NCI-H1105 treated with DMSO at 0.1 percent for 48 hours (cell line): ENCODE measurements at places on chromosomes 11 and 22.

GRCh38 chr11:129281471-129282415 lies 89.6 kb upstream of the ARHGAP32 start:
- no peak for DNase-seq

GRCh38 chr11:84061726-84062125 lies 775.6 kb upstream of the CCDC90B start:
- peak; percentile 84 for DNase-seq

GRCh38 chr11:47495011-47495855 lies 46.3 kb upstream of the RAPSN start:
- no peak for DNase-seq

DNA sequence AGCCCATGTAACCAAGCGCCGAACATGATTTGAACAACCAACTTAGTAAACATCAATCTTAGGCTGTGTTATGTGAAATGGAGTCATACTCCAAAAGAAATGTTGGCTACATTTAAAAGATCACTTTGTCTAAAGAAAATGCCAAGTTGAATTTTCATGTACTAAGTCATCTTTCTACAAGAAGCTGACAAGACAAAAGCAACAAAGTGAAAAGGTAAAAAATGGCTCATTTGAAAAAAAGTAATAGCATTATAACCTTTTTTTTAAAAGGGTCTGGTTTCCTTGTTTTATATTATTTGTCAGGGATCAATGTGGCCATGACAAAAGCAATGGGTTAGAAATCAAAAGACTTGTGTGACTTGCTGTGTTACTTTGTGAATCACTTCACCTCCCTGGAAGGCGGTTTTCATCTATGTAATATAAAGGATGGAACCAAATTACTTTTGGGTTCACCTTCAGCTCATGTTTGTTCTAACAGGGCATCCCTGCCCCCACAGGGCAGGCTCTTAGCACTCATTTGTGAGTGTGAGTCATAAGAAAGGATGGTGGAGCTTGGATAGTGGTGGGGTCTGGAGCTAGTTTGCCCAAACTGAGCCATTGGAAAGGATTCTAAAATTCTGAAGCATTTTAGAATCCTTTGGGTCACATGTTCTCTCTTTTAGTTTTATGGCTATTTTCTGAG lies 131.9 kb upstream of the MTMR2 start:
- DNase-seq = no peak

GRCh38 chr11:61572913-61573312 lies 8.0 kb downstream of the SYT7 start:
- DNase-seq = no peak

DNA sequence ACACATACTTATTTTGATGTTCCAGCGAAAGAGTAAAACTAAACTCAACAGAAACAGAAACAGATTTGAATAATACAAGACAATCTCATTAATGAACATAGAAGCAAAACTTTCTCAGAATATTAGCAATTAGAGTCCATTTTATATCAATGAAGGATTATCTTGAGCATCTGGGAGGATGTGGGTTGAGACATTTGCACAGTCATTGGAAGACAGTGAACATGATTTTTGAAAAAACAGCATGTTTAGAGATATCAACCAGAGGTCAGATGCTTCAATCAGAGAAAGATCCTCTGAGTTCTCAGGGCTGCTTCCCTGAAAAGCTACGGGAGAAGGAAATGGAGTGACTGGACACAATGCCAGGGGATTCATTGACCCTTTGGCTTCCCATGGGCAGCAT lies 35.9 kb upstream of the VPREB1 start:
- no peak for DNase-seq

- DNase-seq = no peak
Observed at GRCh38 chr11:115706626-115707135, 202.5 kb upstream of the CADM1 start.

DNA sequence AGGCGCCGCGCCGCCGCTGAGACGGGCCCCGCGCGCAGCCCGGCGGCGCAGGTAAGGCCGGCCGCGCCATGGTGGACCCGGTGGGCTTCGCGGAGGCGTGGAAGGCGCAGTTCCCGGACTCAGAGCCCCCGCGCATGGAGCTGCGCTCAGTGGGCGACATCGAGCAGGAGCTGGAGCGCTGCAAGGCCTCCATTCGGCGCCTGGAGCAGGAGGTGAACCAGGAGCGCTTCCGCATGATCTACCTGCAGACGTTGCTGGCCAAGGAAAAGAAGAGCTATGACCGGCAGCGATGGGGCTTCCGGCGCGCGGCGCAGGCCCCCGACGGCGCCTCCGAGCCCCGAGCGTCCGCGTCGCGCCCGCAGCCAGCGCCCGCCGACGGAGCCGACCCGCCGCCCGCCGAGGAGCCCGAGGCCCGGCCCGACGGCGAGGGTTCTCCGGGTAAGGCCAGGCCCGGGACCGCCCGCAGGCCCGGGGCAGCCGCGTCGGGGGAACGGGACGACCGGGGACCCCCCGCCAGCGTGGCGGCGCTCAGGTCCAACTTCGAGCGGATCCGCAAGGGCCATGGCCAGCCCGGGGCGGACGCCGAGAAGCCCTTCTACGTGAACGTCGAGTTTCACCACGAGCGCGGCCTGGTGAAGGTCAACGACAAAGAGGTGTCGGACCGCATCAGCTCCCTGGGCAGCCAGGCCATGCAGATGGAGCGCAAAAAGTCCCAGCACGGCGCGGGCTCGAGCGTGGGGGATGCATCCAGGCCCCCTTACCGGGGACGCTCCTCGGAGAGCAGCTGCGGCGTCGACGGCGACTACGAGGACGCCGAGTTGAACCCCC lies 798 bp downstream of the BCR start:
- peak; percentile 19 for DNase-seq

- DNase-seq = no peak
Observed at GRCh38 chr11:11313902-11314692, 39.0 kb downstream of the CSNK2A3 start.

- DNase-seq = no peak
Observed at GRCh38 chr11:44707094-44707493, 19.7 kb upstream of the TSPAN18 start.

- DNase-seq = no peak
Observed at GRCh38 chr11:102868339-102868738, 6.4 kb downstream of the MMP12 start.

DNA sequence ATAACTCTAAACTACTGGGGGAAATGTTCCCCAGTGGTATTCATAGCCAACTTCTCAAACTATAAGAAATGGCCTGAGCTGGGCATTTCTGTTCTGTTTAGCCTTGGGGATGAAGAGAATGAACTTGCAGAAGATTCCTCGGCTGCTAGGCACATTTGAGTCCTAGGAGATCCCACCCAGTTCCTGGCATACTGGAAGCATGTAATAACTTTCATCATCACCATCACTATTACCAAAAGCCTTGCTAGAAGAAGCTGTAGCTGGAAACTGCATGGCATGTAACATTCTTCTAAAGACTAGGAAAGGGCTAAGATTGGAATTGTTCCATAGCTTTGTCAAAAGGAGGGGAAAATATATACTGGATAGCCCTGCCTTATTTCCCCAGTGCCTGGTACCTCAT lies 40.1 kb upstream of the SLC1A2 start:
- no peak for DNase-seq

DNA sequence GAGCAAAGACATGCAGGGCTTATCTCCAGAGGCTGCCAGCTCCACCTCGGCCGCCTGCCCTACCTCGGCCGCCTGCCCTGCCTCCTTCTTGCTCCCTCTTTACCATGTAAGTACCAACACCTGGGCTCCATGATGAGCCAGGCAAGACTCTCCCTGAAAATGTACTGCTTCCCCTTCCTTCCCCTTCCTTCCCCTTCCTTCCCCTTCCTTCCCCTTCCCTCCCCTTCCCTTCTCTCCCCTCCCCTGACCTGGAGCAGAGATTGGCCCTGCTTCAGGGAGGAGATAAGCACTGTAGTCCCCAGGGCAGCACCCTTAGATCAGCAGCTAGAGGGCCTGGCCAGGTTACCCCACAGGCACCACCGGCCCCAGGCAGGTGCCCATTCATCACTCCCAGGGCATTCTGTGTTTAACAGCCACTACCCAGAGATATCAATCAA lies 25.4 kb upstream of the ADORA2A start:
- DNase-seq = no peak

DNA sequence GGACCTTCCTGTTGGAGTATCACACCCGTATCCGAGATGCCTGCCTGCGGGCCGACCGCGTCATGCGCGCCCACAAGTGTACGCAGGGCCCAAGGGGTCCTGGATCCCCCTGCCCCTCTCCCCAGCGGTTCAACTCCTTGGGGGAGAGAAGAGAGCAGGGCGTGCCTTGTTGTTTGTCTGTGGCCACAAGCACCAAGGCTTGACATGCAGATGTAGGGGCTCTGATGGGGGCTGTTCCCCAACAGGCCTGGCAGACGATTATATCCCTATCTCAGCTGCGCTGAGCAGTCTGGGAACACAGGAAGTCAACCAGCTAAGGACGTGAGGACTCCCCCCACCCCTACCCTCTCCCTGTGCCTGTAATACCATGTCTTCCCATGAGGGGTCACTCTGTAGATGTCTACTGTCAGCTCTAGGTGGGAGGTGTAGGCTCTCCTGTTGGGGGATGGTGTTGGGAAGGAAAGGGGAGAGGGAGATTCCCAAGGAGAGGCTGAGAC lies 6.8 kb downstream of the CFL1 start:
- DNase-seq = no peak

DNA sequence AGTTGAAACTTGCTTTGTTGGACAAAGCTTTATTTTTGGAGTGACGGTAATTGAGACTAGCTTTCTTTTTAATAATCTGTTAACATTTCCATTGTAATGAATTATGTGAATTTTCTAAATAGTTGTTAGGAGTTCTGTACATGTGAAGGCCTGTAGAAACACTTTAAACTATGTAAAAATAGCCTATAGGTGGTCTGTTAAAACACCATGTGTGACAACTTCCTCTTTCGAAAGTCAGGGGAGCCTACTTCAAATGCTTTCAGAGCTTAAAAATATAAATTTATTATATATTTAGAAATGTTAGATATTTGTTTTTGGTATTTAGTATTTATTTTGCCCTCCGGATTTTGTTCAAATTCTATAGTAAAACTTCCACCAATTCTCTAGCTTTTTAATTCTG lies 28.7 kb downstream of the DDIAS start:
- no peak for DNase-seq

- DNase-seq = no peak
Observed at GRCh38 chr11:120344302-120345004, 8.2 kb downstream of the ARHGEF12 start.
